ENCODE measurements at places on chromosomes 3 and 15. TPM values are rescaled to one million over a fixed set of nuclear protein-coding genes. Genes with fewer than 3 reads are reported as not detected.

The FETUB gene
- not detected for total RNA-seq

The SEMA6D gene
- total RNA-seq, result 0.44 TPM

DNA sequence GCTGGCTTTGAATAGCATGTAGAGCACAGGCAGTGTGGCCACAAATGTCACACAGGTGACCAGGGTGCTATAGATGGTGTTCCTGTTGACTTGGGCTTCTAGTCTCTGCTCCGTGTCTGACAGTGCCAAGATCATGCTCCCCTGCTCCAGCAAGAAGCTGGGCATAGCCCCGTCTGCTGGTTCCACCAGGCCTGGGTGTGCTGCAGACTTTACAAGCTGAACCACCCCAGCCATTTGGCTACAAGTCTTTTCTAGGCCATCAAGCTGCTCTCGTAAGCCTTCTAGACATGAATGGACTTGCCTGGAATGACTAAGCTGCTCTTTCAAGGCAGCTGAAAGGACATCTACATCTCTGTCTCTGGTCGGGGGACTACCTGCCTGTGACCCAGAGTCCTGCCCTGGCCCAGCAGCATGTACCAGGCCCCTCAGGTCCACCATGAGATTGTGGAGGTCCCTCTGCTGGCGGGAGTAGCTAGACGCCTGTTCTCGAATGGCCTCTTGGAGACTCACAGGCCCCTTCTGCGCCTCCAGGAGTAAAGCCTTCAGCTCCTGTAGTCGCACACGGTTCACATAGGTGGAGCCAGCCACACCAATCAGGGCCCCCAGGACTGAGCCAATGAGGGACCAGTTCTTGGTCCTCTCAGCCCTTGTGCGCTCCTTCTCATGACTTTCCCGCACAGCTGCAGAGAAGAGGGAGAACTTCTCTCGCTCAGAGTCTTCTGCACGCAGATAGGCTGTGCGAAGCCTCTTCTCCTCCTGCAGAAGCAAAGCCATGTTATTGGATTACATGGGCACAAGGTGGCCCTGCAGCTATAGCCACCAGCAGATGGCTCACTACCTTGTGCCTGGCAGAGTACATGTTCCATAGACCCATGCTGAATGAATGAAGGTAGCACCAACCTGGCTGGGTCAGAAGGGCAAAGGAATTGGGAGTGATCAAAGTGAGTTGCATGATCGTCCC lies 2.8 kb upstream of the PLXNB1 start:
- peak; percentile 18 for DNase-seq

DNA sequence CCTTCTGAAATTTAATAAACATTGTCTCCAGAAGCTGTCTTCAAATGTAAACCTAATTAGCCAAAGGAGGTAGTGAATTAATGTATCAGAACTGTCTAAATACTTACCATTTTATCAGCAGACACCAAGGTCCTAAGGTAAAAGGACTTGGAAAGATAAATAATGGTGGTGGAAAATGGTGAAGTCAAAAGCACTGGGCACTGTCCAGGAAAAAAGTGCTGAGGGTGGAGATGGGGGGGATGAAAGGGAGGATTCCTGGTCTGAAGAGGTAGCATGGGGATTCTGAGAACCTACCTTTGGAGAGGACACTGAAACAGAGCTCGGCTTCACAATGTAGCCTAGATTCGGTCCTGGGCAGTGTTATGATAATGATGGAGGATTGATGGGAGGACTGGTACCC lies 149.0 kb upstream of the DPH6 start:
- no peak for DNase-seq

GRCh38 chr3:45302470-45302869 lies 76.4 kb upstream of the TMEM158 start:
- DNase-seq, result no peak

- no peak for DNase-seq
Observed at GRCh38 chr3:58356054-58356453, 23.4 kb downstream of the PXK start.
